Spinal cord (tissue), 10 donors: ENCODE measurements at places on chromosomes 4 and X.

- H3K4me3 ChIP-seq = no peak overlapping the region
- no peaks in the 10 kb centered on the region for H3K4me1 ChIP-seq
- no peaks in the 10 kb centered on the region for H3K27me3 ChIP-seq
- H3K27ac ChIP-seq = no peak overlapping the region
Measured at GRCh38 chr4:40241941-40242340, 45.1 kb downstream of the RHOH start.

GRCh38 chrX:140274811-140275525 is 229.9 kb downstream of the SOX3 start:
- H3K4me1 ChIP-seq = no peaks in the 10 kb centered on the region
- no peak overlapping the region for H3K4me3 ChIP-seq
- H3K36me3 ChIP-seq = no peaks in the 10 kb centered on the region
- no peaks in the 10 kb centered on the region for H3K27me3 ChIP-seq
- H3K27ac ChIP-seq = no peak overlapping the region

DNA sequence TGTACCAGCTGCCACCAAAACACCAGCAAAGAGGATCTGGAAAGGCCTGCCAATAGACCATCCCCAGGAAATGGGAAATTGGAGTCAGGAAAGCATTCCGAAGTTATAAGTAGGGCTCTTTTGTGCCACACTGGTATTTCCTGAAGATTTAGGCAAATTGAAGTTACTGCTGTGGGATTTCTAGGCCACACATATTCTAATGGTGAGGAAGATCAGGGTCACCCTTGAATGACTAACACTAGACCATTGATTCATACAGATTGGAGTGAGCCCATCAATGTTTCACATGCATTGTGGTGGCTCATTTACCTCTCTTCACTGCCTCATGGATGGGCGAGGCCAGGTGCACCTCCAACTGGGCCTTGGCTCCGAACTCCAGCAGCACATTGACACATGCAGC is 22.6 kb downstream of the ASB11 start:
- no peak overlapping the region for H3K4me3 ChIP-seq
- H3K27ac ChIP-seq = no peak overlapping the region
- no peak for DNase-seq
- H3K27me3 ChIP-seq = peaks cover 8% of the 10 kb centered on the region
- H3K36me3 ChIP-seq = no peaks in the 10 kb centered on the region

DNA sequence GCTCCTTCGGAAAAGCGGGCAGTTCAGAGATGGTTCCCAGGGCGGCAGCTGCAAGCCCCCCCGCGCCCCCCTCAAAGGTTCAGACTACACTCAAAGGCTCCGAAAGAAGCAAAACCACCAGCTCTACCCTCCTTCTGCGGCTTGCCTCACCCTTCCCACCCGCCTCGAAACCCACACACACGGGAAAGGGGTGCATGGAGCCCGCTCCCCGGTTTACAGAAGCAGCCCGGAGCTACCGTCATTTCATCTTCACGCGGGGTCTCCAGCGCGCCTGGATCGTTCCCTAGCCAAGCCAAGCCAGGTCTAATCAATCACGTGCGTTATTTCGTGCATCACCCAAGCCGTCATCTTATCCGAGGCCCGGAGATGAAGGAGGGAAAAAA is 1.2 kb downstream of the NLGN4X start:
- H3K4me3 ChIP-seq = peak overlapping the region; percentile 80
- H3K36me3 ChIP-seq = no peaks in the 10 kb centered on the region
- H3K27me3 ChIP-seq = no peaks in the 10 kb centered on the region
- H3K27ac ChIP-seq = peak overlapping the region; percentile 84

GRCh38 chrX:9337046-9337445 is 127.8 kb upstream of the TBL1X start:
- H3K27ac ChIP-seq = no peak overlapping the region
- peak; percentile 74 for DNase-seq
- no peaks in the 10 kb centered on the region for H3K36me3 ChIP-seq
- peaks cover 16% of the 10 kb centered on the region for H3K4me1 ChIP-seq
- no peak overlapping the region for H3K4me3 ChIP-seq

DNA sequence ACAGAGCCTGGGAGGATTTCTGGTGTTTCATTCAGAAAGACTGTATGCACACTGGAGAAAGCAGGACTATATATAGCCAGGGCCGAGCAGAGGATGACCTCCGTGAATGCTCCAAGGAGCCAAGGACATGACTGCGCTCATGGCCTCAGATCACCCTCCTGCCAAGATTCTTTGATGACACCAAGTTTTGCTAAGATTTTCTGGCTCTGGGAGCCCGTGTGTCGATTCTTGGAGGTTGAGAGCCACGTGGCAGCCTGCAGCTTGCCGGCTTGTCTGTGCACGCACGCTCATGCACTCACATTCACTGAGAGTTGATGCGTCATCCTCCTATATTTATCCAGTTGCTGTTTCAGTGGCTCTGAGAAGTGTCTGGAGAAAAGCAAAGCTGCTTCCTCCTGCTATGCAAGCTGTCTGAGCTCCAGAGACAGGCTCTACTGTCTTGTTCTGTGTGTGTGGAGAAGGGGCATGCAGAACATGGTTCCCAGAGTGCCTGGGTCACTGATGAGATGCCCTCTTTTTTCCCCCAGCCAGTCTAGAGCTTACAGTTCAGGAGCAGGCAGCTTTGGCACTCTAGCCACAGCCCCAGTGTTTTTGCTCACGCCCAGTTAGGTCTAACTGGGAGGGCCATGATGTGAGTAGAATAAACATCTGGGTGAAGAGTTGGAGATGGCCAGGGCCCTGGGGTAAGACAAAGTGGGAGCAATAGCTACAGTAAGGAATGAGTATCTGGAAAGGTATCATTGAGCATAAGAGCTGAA is 64.9 kb upstream of the SCOC start:
- no peak overlapping the region for H3K4me3 ChIP-seq
- no peaks in the 10 kb centered on the region for H3K4me1 ChIP-seq
- no peaks in the 10 kb centered on the region for H3K36me3 ChIP-seq
- DNase-seq = no peak
- no peaks in the 10 kb centered on the region for H3K27me3 ChIP-seq

DNA sequence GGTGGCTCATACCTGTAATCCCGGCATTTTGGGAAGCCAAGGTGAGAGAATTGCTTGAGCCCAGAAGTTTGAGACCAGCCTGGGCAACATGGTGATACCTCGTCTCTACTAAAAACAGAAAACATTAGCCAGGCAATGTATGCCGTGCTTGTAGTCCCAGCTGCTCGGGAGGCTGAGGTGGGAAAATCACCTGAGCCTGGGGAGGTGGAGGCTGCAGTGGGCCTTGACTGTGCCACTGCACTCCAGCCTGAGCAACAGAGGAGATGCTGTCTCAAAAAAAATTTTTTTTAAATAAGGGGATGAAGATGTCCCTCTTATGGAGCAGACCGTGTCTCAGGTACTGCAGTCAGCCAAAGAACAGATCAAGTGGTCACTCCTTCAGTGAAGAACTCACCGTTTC is 13.5 kb downstream of the CTAG1B start:
- no peaks in the 10 kb centered on the region for H3K36me3 ChIP-seq
- H3K4me3 ChIP-seq = no peak overlapping the region
- DNase-seq = no peak

DNA sequence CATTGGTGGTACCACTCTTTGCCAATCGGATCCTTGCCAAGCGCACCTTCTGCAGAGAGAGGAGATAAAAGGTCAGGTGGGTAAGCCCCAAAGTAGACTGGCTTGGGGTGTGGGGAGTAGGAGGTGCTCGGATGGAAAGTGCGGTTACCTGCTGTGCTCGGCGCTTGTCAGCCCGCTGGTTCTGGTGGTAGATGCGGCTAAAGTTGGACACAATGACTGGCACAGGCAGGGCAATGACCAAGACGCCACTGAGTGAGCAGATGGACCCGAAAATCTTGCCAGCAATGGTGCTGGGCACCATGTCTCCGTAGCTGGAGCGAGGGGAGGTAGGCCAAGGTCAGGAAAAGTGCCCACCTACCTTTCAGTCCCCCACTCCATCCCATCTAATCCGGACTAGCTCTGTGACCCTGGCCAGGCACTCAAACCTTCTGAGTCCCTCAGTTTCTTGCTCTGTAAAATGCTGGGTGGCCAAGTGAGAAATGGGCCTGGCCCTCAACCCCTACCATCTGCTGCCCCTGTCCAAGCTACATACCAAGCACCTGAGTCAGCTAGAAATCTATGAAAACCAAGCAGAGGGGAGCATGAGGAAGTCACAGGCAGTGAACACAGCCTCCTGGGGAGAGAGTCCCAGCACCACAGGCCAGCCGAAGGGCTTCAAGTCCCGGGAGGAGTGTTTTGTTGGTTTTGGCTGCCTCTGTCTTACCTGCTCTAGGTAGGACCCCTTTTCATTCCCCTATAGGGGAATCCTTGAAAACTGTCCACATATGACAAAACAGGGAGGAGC is 4.7 kb downstream of the KCND1 start:
- peaks cover 10% of the 10 kb centered on the region for H3K4me1 ChIP-seq
- H3K36me3 ChIP-seq = peaks cover 12% of the 10 kb centered on the region
- no peak overlapping the region for H3K27ac ChIP-seq
- DNase-seq = no peak
- no peaks in the 10 kb centered on the region for H3K27me3 ChIP-seq

DNA sequence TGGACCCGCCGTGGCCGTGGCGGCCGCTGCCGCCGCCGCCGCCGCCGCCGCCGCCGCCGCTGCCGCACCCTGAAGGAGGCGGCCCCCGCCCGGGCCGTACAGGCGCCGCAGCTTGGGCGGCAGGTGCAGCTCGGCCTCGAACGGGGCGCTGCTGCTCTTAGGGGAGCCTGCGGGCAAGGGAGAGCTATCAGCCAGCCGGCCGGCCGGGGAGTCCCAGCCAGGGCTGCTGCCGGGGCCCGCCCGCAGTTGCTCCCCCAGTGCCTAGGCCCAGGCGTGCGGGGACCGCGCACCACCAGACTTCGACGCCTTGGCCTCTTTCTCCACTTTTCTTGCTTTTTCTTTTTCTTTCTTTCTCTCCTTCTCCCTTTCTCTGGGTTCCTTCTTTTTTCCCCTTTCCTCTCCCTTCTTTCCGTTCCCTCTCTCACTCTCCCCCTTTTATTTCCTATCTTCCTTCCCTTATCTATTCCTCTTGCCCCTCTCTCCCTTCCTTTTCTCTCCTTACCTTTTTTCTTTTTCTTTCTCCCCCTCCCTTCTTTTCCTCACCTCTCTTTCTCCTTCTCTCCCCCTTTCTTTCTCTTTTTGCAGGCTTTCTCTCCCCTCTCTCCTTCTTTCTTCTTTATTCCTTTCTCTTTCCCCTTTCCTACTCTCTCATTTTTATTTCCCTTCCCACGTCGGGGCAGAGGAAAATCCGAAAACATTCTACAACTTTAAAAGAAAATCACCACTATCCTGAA is 2.0 kb downstream of the ARX start:
- H3K4me1 ChIP-seq = peaks cover 38% of the 10 kb centered on the region
- no peaks in the 10 kb centered on the region for H3K36me3 ChIP-seq
- H3K27me3 ChIP-seq = peaks cover 96% of the 10 kb centered on the region
- no peak overlapping the region for H3K4me3 ChIP-seq
- no peak overlapping the region for H3K27ac ChIP-seq

- H3K4me3 ChIP-seq = peak overlapping the region; percentile 27
- peaks cover 24% of the 10 kb centered on the region for H3K36me3 ChIP-seq
- no peak for DNase-seq
- peaks cover 69% of the 10 kb centered on the region for H3K27me3 ChIP-seq
- peaks cover 31% of the 10 kb centered on the region for H3K4me1 ChIP-seq
Measured at GRCh38 chr4:80202741-80203553, 5.6 kb downstream of the PRDM8 start.

DNA sequence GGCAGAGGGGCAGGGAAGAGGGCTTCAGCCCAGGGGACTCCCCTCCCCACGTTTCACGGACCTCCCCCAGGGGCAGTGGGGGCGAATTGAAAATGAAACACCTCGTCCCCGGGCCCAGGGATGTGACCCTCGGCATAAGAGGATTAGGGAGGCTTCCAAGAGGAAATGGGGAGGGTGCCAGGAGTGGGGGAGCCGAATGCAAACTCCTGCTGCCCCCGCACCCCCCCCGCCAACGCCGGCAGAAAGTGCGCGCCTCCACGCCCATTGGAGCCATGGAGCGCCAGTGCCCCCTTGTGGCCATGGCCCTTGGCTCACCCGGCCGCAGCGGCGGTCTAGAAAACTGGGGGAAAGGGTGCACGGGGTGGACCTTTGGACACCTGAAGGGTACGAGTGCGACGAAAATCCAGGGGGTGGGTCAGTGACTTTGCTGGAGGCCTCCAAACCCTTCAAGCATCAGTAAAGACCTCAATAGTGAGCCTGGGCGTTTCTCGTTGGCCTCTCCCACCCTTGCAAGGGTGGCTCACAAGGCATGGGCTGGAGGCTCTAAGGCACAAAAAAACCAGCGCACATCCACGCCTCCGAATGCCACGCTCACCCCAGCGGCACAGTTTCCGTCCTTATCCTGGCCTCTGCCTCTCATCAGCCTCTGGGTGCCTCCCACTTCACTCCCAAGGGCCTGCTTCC is 120.8 kb upstream of the PJA1 start:
- peaks cover 18% of the 10 kb centered on the region for H3K4me1 ChIP-seq
- H3K4me3 ChIP-seq = peak overlapping the region; percentile 38
- H3K27me3 ChIP-seq = peaks cover 15% of the 10 kb centered on the region

DNA sequence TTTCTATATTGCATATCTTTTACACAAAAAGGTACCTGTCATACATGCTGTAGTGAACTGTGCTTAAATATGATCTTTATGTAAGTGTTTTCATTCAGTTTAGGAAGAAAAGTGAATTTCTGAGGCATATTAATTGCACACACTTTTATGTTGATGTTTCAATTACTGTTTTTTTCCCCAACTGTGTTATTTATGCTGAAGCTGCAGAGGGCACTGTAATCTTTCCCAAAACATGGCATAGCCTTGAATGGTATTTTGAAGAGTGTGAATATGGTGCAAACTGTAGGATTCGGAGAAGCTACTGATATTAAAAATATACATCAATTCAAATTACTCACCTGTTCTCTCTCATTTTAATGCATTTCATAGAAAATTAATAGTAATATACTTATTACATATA is 6.0 kb upstream of the CENPE start:
- H3K36me3 ChIP-seq = no peaks in the 10 kb centered on the region
- DNase-seq = peak; percentile 51
- no peaks in the 10 kb centered on the region for H3K27me3 ChIP-seq
- no peaks in the 10 kb centered on the region for H3K4me1 ChIP-seq

DNA sequence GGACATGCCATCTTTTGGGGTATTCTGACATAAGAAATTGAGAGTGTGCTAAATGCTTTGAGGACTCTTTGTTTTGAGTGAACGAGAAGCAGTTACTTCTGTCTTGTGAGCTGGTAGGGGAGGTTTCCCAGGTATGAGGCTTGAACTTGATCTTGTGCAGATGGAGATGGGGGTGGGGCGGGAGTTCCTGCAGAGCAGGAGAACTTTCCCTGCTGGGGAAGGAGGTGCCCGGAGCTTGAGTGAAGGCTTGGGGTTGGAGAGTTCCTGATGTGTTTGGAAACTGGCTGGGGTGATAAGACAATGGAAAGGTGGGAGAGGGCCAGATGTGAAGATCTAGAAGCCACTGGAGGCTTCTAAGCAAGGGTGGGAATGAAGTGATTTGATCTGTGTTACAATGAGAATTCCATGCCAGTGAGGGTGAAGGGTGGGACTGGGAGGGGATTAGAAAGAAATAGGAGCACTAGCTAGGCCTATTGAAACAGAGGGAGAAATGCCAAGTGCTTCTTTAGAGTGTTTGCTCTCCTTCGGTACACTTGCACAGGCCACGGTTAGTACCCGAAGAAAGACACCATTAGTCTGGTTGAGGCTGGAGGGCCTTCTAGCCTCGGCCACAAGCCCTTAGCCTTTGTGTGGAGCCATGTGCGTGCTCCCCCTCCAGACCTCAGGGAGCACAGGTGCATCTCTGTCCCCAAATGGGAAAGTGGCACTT is 103.5 kb upstream of the STOX2 start:
- no peaks in the 10 kb centered on the region for H3K36me3 ChIP-seq
- peaks cover 3% of the 10 kb centered on the region for H3K4me1 ChIP-seq
- H3K27me3 ChIP-seq = peaks cover 38% of the 10 kb centered on the region
- H3K4me3 ChIP-seq = no peak overlapping the region
- DNase-seq = no peak
- no peak overlapping the region for H3K27ac ChIP-seq
